NCI-H1417 (cell line): ENCODE measurements at places on chromosomes 12 and 14.

DNA sequence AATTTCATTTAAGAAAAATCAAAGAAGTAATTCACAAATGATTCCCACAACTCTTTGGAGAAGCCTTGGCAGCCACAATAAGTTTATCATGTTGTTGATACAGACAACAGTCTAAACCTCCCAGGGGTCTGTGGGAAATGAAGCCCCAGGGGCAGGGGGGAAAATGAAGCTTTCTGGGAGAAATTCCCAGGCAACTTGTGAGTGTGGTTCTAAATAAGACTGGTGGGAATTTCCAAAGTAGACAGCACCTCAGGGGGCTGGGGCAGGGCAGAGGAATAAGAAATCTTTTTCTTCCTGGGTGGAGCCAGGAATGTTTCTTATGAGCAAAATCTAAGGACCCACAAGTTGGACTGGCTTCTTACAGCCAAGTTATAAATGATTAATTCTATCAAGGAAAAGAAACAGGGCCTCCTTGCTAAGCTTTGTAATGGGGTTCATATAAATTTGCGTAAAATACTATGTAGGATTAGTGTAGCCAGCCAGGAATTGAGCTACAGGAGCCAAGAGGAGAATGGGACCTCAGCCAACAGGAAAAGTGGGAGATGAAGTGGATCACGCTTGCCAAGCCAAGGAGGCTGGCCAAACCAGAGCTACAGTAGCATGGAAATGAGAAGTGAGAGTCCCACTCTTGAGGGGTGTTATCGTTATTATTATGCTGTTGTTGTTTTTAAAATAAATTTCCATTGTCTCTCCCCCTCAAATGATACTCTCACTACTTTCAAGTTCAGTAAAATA lies 182.9 kb upstream of the FAR2 start:
- DNase-seq: no peak

- no peak for DNase-seq
Measured at GRCh38 chr12:10283027-10283426, 24.6 kb upstream of the KLRD1 start.

DNA sequence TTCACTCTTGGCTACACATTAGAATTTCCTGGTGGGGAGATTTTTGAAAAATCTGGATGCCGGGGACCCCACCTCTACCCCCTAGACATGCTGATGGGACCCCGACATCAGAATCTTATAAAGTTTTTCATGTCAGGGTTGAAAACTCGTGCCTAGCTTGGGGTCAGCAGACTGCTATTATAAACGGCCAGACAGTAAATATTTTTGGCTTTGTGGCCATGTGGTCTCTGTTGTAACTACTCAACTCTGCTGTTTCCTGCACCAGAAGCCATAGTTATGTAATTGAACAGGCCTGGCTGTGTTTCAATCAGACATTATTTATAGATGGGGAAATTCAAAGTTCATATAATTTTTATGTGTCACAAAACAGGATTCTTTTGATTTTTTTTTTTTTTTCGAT lies 41.6 kb downstream of the ACACB start:
- no peak for DNase-seq

DNA sequence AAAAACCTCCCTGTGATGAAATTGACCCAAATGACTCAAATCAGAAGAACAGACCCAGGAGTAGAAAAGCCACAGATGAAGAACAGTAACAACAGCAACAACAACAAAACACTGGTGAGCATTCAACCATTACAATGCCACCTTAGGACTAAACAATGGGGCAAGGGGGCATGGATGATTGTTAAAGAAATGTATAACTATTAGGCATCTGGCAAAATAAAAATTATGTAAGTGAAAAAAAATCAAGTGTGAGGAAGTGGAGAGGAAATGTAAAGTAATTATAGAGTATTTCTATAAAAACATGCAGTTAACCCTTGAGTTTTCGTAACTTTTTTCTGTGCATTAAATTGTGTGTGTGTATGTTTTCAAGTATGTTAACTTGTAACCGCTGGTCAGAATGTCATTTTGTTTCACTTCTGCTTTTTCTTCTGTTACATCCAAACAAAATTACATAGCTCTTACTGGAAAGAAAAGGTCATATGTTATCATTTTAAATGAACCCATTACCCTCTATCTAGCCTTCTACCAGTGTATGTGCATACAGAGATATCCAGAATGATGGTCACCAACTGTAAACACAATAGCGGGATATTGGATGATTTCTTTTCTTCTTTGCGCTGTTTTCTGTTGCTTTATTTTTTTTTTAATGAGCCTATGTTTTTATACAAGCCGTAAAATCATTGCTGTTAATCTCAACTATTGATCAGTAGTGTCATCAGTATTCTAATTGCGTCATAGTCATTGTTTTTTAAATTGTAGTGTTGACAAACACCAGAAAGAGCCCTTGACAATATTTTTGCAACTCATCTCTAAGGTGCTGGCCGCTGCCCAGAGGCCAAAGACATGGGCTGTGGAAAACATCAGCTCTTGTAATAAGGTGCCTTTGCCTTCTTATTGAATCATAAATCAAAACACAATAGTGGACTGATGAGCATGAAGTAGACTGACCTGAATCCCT lies 170.6 kb downstream of the CRADD start:
- no peak for DNase-seq

GRCh38 chr12:110367181-110367864 lies 36.2 kb downstream of the ANAPC7 start:
- no peak for DNase-seq

GRCh38 chr12:56274299-56274698 lies 7.6 kb downstream of the COQ10A start:
- no peak for DNase-seq

DNA sequence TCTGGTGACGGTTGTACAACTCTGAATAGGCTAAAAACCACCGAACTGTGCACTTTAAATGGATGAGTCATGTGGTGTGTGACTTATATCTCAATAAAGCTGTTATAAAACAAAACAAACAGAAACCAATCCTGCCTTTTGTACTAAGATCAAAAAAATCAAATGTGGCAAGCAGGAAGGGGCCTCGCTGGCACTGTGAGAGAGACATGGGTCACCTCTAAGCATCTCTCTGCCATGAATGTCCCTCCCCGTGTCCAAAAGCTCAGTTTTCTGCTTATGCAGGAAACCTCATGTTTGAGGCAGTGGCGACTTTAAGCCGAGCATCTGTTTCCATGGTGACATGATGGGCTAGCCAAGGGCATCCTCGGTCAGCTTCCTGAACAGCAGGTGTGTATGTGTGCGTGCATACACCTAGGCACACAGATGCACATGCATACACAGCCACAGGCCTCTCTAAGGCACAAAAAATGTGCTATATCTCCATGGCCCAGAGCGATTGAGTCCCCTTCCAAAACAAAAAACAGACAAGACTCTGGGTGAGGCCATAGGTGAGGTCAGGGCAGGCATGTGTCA lies 44.4 kb downstream of the ARL6IP4 start:
- no peak for DNase-seq

- no peak for DNase-seq
Measured at GRCh38 chr14:22658946-22659345, 14.8 kb upstream of the OR6J1 start.

DNA sequence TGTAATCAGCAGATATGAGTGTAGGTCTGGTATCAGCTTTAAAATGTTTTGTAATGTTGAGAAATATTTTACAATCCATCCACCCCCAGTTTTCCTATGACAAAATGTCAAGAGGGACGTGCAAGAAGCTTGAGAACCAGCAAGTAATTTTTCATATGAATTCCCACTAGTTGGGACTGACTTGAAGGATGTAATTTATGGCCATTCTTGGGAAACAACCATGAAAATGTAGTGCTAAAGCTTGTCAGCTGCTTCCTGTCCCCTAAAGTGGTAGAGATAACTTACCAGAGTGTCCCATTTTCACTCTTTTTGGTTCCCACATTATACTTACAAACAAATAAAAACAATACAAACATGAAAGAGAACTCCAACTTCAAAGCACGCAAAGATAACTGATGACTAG lies 63.9 kb downstream of the RERG start:
- DNase-seq: no peak

DNA sequence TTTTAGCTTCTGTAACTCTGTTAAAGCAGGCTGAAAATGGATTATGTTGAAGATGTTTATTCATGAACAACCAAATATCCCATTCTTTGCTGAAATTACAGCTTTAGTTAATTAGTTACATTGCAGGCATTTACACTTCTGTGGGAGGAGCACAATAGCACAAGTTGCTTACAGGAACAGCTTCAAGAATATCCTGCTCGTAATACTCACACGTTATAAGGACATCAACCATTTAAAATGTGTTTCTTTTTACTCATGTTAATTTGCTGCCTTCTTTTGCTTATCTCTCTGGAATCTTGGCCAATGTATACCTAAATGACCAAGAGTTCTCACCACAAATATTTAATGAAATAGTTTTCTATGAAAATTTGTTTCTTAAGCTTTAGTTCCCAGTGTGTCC lies 305.2 kb upstream of the SYT1 start:
- DNase-seq: no peak

GRCh38 chr14:32824195-32824594 lies 114.5 kb upstream of the NPAS3 start:
- DNase-seq: no peak

GRCh38 chr14:79631276-79631675 lies 580.0 kb downstream of the DIO2 start:
- no peak for DNase-seq

GRCh38 chr14:99255621-99256482 lies 16.1 kb downstream of the BCL11B start:
- DNase-seq: no peak

DNA sequence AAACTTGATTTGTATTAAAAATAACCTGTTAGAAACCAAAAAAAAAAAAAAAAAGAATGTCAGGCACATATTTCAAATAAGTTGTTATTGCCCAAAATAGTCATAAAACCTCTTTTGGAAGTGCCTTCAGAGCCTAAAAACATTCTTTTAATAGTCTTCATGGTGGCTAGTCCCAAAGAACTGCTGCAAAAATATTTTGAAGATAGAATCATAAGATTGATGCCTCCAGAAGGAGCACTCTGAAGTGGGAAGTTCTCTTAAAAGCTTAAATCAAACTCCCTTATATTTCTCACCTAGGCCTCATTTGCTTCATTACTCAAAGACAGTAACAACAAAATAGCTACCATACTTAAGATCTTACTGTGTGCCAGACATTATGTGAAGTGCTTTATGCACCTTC lies 27.2 kb upstream of the NT5DC3 start:
- no peak for DNase-seq

DNA sequence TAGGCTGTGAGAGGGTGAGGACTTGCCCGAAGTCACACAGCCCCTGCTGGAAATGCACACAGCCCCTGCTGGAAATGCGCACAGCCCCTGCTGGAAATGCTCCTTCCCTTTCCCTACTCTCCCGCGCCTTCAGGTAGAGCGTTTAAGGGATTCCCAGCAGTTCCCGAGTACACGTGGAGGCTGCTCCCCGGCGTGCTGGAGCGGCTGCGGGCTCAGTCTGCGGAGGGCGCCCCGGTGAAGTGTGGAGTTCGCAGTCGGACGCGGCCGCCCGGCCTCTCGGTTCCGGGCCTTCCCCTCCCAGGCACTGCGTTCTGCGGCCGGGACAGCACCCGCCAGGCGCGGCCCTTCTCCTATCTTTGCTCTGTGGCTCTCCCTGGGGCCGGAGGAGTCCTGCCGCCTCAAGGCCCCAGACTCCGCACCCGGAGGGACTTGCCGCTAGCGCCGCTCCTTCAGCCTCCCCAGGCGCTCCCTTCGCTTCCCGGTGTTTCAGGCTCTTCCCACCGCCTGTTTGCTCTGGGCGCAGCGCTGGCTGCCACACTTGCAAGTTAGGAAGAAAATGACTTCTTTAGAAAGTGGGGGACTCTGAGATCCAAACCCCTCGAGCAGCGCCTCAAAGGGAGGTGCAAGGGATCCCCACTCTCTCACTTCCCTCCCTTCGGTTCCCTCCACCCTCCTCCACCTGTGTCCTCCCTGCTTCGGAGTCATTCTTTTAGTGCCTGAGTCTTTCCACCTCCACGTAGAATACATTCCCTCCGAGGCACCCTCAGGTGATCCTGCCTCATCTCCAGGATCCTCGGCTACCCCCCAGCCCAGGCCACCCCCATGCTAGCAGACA lies 8.3 kb upstream of the TBX5 start:
- DNase-seq: no peak

- DNase-seq: peak; percentile 62
Measured at GRCh38 chr12:94545935-94546771, 86.5 kb upstream of the CEP83 start.

- DNase-seq: no peak
Measured at GRCh38 chr12:124930586-124930985, 16.1 kb upstream of the UBC start.

GRCh38 chr12:106711316-106711715 lies 63.2 kb upstream of the RIC8B start:
- DNase-seq: no peak

- DNase-seq: no peak
Measured at GRCh38 chr12:100862676-100863075, 68.1 kb downstream of the ANO4 start.

DNA sequence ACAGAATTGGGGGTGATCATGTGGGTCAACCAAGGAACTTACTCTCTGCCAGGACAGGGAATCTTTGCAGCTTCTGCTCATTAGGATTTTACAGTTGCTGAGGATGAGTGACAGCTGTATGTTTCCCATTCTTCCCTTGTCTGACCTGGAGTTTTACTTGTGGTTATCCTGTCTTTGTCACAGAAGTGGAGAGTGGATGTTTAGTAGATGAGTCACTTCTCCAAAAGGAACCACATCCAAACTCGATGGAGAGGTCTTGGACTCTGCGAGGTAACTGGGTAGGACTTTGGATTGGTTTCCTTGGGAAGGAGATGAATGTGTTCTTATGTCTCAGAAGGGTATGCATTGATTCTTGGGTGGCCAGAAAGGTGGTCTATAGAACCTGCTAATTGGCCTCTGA lies 53.8 kb upstream of the USP44 start:
- DNase-seq: no peak

DNA sequence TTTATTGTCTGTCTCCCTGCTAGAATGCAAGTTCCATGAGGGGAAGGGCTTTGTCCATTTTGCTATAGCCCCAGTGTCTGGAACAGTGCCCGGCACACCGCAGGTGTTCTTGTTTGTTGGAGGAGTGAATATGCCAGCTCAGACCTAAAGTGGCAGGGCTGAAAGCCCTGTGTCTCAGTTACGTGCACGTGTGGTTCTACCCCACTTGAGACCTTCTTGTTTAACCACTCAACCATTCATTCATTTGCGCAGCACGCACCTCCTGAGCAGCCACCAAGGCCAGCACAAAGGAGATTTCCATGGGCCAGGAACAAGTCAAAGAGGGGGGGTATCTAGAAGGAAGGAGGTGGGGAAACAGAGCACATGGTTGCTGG lies 338.0 kb upstream of the FKBP4 start:
- peak; percentile 42 for DNase-seq

- no peak for DNase-seq
Measured at GRCh38 chr12:53365245-53365904, 14.6 kb upstream of the SP1 start.

GRCh38 chr14:105363847-105364708 lies 34.3 kb upstream of the TEX22 start:
- no peak for DNase-seq
